Stimulated activated naive CD4-positive, alpha-beta T cell (primary cell): ENCODE measurements at places on chromosomes 3 and 15.

DNA sequence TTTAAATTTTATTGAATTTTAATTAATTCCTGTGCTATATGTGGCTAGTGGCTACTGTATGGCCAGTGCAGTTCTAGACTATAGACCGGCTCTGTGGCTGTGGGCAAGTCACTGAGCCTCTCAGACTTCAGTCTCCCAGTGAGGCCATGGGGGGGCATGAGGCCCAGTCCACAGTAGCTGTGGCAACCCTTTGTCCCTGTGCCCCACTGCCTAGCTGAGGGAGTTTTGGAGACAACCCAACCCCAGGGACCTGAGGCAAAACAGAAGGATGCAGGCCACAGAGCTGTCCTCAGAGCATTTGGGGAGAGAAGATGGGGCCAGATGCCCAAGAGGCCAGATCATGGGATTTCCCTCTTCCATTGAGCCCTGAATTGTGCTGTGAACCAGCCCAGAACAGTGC is 18.9 kb upstream of the POC1A start:
- DNase-seq = no peak

DNA sequence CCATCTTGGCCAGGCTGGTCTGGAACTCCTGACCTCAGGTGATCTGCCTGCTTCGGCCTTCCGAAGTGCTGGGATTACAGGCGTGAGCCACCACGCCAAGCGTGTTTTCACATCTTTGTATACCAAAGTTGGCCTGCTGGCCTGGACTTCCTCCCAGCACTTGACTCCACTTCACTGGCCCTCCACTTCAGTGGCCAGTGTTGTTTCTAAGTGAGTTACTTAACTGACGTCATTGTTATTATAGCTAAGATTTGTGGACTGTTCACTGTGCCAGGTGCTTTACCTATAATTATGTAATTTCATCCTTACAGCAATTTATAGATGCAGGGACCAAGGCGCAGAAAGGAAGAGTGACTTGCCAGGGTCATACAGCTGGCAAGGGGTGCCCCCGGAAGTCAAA is 52.0 kb downstream of the HRH1 start:
- DNase-seq = no peak

DNA sequence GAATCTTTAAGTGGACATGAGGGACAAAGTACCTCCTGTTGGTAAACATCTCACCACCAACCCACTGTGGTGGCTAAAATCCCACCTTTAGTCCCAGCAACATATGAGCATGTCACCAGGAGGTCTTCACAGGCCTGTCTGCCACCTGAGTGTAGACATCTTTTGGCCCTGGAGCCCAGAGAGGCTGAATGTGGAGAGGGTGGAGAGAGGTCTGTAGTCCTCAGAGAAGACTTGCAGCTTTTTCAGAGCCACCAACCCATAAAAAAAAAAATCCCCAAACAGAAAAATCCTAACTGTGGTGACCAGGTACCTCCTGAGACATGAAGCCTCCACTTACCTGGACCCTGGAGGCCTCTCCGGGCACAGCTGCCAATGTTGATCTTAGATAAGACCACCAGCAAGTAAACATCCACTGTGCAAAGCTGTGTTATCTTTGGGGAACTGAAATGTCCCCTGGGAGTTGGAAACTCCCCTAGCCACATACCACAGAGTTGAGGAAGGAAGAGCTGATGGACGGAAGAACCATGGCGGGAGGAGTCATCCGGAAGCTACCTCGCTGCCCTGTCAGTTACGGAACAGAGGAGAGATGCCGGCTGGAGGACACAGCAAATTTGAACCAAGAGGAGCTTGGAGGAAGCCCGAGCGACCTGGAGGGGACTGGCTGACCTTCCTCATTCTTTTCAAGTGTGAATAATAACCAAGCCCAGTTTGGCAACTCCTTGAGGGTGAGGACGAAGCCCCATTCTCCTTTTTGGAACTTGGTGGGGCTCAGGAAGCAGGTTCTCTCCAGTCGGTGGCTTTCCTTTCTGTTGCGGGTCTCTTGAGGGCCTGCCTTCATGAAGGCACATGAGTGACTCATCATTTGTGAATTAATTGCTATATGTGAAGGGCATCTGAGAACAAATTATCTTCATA is at the start of gene GHRL:
TSS of gene GHRL (minus strand) at position 443 of the 915 bp plus-strand sequence. CDS start 2,767 bp downstream, outside the sequence.
- DNase-seq = no peak

DNA sequence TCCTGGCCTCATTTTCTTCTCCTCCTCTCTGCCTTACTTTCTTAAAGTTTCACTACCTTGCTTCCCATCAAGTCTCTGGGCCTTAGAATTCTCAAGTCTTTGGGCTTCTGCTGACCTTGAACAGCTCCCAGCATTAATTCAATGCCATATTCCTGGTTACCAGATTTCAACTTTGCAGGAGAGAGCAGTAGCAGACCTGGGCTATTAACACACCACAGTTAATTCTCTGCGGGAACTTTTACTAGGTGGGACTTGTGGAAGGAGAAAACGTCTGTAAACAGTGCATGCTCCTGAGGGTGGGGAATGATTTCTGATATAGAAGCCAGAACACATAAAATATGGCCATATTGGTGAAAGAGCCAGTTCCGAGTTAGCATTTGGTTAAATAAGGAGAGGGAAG is 214.6 kb downstream of the MEIS2 start:
- DNase-seq = no peak
